Hematopoietic multipotent progenitor cell (in vitro differentiated cells): ENCODE measurements at places on chromosomes 5 and 9. TPM values are rescaled to one million over a fixed set of nuclear protein-coding genes. Genes with fewer than 3 reads are reported as not detected.
A peak's percentile ranks its signal among the peaks of the same experiment; 100 is the strongest.

DNA sequence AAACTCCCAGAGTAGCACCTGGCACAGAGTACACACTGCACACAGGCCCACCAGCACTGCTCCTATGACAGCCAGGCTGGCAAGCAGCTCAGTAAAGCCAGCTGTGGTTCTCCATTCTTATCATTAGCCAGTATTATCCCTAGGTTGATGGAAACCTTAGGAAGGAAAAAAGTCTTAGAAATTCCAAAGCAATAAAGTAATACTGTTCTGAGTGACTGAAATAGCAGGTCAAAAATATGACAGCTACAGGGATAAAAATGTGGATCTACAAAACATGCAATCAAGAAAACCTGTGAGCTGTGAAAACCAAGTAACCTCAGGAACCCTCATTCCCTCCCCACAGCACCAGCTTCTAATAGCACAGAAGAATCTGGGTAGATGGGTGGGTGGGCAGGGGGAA, 403.5 kb downstream of the SPOCK1 start:
- no peak for DNase-seq

DNA sequence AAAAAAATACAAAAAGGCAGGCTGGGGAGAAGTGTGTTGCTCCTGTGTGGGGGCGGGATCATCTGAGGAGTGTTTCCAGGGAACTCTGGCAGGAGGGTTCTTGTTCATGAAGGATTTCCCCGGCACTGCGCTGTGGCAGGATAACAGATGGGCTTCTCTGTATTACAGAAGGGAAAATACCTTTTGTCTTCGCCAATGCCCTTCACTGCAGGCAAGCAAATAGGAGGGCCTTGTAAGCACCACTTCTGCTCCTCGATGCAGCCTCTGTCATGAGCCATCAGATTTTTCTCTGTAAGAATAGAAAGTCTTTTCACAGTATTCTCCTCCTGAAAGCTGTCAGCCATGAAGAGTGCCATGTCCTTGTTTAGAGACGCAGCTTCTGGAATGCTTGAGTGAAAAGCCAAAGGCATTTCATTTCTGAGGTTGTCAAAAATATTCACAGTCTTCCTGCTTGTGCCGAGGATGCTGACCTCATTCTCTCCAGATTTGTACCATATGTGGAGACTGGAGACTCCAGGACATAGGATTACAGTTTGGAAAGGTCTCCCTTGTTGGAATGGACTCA, 294.0 kb downstream of the YTHDC2 start:
- DNase-seq = no peak

DNA sequence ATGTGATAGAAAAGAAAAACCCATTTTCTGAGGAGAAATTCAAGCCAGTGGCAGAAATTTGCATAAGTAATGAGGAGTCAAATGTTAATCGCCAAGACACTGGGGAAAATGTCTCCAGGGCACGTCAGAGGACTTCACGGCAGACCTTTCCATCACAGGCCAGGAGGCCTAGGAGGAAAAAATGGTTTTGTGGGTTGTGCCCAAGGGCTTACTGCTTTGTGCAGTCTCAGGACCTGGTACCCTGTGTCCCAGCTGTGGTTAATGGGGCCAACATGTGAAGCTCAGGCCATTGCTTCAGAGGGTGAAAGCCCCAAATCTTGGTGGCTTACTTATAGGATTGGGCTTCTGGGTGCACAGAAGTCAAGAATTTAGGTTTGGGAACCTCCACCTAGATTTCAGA, 54.8 kb upstream of the ADAMTS2 start:
- DNase-seq = no peak

Gene CDX1
- total RNA-seq = not detected

DNA sequence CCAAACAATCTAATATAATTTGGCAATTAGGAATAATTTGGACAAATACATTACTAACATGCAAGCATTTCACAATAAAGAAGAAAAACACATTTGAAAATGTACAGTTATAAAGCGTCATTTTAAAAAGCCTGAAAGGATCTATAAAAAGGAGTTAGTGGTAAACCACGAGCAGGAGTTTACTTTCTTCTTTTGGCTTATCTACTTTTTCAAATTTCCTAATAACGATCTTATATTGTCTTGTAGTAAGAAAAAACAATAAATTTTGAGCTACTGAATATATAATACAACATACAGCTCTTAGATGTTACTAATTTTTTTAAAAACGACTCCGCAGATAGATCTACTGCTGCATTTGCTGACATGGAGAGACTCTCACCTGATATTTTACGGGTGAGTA, 79.9 kb downstream of the SMIM23 start:
- peak; percentile 53 for DNase-seq

DNA sequence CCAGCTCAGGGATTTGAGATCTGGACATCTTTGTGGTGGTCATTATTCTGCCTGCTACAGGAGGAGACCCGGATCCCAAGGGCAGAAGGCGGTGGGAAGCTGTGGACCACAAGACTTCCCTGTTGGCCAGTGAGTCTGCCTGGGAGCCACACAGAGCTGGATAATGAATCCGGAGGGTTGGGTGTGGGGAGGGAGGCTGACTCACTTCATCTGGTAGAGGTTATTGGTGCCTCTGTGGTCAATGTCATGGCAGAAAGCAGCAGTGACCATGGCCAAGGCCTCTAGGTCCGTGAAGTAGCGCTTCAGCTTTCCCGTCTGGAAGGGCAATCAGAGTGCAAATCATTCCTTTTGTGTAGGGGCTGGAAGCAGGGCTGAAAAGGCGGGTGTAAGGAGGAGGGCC, 58.5 kb downstream of the PDE6A start:
- DNase-seq = no peak

Gene PCDHGB1
- 0.27 TPM for total RNA-seq

Gene NKD2
- total RNA-seq = under 0.01 TPM

Gene RASEF
- total RNA-seq = under 0.01 TPM

GRCh38 chr5:57696825-57697570, 214.4 kb upstream of the ACTBL2 start:
- DNase-seq = no peak

DNA sequence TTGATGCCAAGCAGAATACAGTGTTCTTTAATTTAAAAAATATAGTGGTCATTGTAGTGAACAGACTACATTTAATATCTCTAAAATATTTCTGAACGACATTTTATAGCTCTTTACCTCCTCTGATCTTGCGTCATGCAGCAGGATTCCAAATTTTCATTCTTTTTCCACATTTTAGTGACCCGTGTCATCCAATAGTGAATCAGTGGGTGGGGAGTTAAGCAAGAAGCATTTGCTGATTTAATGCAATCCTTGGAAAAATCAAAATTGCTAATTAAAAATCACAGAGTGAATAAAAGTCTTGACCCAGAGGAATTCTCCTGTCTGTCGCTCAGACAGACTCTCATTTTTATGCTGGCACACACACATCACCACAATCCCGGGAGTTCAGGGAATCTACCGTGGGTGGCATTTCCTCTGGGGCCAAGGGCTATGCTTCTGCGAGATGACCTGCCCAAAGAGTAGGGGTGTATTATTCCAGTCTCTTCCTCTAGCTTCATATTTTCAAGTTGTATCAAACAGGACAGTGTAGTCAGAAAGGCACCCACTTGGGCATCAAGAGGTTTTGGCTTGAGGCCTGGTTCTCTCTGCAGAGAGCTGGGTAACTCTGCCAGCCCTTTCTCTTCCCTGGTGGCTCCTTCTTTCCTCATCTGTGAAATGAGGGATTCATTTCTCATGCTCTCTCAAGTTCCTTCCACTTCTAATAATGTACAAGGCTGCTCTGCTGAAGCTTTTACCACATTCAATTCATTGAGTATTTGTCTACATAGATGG, 24.8 kb upstream of the OTP start:
- DNase-seq = no peak

GRCh38 chr5:139178935-139179334, 19.2 kb downstream of the SIL1 start:
- DNase-seq = no peak

Gene DMGDH
- total RNA-seq = 1.3 TPM

GRCh38 chr5:147290261-147290660, 55.4 kb downstream of the STK32A start:
- no peak for DNase-seq

DNA sequence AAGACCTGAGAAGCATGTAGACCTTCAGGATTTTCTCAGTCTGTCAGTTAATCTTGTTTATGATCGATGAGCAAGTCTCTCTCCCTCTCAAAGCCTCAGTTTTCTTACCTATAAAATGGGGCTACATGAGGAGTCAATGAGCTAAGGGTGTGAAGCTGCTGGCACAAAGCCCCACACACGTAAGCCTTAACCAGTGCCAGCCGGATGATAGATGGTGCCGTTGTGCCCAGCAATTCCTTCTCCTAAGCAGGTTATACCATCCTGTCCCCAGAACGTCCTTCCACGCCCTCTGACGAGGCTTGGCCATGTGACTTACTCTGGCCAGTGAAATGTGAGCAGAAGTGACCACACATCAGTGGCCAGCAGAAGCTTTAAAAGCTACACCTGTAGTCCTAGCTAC, 179.0 kb downstream of the C9orf50 start:
- no peak for DNase-seq

DNA sequence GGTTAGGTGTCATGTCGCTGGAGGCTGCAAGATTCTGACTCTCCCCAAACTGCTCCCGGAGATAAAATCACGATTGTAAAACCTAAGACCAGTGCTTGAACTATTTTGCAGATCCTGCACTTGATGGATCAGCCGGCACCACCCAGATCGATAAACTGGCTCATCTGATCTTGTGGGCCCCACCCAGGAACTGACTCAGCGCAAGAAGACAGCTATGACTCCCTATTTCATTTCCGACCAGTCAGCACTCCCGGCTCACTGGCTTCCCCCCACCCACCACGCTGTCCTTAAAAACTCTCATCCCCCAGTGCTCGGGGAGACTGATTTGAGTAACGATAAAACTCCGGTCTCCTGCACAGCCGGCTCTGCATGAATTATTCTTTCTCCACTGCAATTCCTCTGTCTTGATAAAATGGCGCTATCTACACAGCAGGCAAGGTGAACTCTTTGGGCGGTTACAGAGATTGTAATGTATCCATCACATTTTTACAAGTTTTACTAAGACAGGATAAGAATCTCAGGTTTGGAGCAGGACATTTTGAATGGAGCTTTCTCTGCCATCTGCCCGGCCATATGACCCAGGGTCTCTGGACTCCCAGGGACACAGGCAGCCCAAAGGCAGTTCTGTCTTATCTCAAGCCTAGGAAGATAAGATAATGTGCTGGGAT, 10.6 kb upstream of the PPP1R26 start:
- DNase-seq = no peak

- no peak for DNase-seq
These were observed 18.4 kb downstream of the ENG start for GRCh38 chr9:127835991-127836516.

Gene NUTM2F
- not detected for total RNA-seq

DNA sequence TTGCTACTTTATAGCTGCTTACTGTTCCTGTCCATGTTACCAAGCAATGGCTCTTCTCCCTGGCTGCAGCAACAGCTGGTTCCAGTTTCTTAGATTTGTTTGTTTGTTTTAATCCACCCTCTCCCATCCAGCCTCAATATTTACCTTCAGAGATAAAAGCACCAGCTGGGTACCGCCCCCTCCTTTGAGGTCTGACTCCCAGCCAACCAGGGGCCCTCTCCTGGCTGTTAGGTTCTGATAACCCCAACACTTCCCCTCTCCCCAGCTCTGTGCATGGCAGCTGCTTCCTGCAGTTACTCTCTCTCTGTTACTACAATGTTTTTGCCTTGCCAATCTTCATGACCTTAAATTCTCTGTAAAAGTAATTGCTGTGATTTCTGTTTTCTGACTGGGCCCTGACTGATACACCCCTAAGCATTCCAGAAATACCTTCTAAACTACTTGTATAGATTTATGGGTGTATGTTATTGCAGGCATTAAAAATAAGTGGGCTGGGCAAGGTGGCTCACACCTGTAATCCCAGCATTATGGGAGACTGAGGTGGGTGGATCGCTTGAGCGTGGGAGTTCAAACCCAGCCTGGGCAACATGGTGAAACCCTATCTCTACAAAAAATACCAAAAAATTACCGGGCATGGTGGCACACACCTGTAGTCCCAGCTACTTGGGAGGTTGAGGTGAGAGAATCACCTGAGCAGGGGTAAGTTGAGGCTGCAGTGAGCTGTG, 2.6 kb upstream of the GCNT1 start:
- DNase-seq = no peak

Gene ADAMTS6
- total RNA-seq = 1.9 TPM

DNA sequence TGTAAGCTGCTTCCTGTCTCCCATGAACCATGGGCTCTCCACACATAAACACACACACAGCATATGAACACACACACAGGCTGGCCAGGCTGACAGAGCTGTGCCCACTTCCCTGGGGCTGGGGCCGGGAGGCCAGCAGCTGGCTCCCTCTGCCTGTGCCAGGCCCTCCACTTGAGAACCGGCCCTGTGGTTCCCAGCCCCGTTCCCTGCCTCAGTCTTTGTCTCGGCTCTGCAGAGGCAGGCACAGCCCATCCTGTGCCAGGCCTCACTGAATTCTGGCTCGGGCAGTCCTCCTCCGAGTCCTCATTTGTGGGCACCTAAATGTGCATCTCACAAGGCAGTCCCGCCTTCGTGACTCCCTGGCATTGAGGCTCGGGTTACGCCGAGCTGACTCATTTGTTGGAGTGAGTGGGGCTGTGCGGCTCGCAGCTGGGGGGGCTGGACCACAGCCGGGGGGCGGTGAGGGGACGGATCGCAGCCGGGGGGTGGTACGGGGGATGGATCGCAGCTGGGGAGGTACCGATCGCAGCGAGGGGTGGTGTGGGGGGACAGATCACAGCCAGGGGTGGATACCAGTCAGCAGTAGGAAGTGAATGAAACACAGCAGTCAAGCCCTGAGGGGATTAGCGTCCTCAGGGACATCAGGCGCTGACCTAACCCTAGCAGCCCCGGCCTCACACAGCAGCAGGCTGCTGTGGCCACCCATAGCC, 72.3 kb downstream of the PSMB7 start:
- DNase-seq = no peak

Gene UBE2QL1
- under 0.01 TPM for total RNA-seq

DNA sequence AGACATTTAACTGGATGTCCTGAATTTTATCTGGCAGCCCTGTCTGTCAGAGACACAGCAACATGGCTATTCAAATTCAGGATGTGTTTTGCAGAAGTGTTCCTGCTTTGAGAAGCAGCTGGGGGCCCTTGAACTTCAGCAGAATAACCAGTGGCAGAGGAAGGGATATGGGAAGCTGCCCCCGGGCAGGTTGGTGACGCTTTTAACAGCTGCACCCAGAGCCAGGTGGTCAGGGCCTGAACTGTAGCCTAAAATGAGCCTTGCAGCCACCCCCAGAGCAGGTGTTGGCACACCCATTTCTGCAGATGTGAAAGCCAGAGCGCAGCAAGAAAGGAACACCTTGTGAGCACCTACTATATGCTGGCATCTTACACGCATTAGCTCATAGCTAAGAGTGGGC, 128.7 kb upstream of the BOD1 start:
- peak; percentile 24 for DNase-seq

DNA sequence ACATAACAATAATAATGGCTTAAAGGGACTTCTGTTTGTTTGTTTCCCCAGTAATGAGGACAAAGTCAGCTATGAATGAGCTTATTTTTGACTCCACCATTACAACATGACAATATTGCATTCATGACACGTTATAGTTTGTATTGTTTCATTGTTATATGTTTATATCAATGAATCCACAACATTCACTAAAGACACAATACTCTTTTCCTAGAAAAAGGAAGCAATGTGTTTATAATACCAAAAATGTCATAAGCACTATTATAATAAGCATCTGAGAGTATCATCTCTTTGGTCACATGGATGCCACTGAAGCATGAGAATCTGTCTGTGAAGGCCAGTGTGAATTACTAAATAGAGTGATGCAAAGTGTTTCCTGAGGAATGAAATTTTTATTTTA, 1026.9 kb upstream of the C9orf72 start:
- DNase-seq = no peak
